ENCODE measurements at places on chromosomes 2 and 18.

GRCh38 chr18:7544686-7545085 is 22.4 kb upstream of the PTPRM start:
- no peak for DNase-seq

DNA sequence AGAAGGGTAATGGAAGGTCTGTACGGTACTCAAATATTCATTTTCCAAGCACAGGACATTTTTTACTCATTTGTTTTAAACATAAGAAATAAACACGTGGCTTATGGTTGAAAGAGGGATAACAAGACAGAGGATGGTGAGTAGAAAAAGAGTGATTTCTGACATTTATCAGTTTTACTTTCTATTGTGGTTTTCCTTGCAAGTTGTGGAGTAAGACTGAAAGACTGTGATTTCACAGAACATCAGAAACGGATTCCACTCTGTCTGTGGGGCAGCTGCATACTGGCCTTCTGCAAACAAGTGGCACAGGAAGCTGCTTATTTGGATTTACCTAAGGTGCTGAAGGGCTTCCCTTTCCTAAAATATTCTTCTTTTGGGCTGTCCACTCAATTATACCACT is 122.2 kb upstream of the ITGB6 start:
- DNase-seq, result no peak

DNA sequence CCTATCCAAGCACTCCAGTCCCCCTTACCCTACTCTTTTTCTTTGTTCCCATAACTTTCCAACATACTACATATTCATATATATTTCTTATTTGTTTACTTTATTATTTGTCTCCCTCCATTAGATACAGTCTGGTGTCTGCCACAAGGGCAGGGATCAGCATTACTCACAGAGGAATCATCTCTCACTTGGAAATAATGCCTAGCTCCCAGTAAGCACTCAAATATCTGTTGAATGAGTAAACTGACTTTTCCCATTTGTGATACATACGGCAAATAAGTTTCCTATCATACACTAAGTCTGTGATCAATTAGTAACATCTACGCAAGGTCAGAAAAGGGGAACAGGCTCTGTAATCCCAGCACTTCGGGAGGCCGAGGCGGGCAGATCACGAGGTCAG is 18.7 kb downstream of the C1D start:
- DNase-seq, result no peak

- no peak for DNase-seq
Measured at GRCh38 chr2:72846171-72847095, 20.6 kb upstream of the EXOC6B start.

GRCh38 chr18:75408554-75409506 is 18.7 kb downstream of the SMIM21 start:
- no peak for DNase-seq

DNA sequence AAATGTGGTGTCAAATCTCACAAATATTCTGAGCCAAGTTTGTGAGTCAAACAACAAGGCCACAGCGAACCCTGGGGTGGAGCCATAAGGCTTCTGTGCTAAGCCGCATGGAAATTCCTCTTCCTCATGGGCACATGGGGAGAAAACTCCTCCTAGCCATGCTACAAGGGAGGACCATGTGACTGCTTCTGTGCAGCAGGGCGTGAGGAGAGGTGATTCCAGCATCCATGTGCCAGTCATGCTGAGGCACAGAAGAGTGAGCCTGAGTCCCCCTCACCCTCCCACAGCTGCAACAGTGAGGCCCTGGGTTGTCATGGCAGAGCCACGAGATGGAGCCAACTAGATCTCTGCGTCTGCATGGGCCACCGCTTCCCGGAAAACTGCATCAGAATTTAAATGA is 488.8 kb upstream of the RAB6C start:
- no peak for DNase-seq
